ENCODE measurements at places on chromosomes 2 and 18. TPM values are rescaled to one million over a fixed set of nuclear protein-coding genes. Genes with fewer than 3 reads are reported as not detected.
A peak's percentile ranks its signal among the peaks of the same experiment; 100 is the strongest.

- no peak overlapping the region for H3K27ac ChIP-seq
- no peaks in the 10 kb centered on the region for H3K4me1 ChIP-seq
- no peak overlapping the region for H3K4me3 ChIP-seq
- DNase-seq, result no peak
- no peaks in the 10 kb centered on the region for H3K36me3 ChIP-seq
Measured at GRCh38 chr18:70373042-70373519, 84.2 kb downstream of the SOCS6 start.

GRCh38 chr2:54895730-54896129, 154.5 kb downstream of the RTN4 start:
- H3K27ac ChIP-seq, result no peak overlapping the region
- H3K36me3 ChIP-seq, result no peaks in the 10 kb centered on the region
- H3K27me3 ChIP-seq, result no peaks in the 10 kb centered on the region
- no peak for DNase-seq

DNA sequence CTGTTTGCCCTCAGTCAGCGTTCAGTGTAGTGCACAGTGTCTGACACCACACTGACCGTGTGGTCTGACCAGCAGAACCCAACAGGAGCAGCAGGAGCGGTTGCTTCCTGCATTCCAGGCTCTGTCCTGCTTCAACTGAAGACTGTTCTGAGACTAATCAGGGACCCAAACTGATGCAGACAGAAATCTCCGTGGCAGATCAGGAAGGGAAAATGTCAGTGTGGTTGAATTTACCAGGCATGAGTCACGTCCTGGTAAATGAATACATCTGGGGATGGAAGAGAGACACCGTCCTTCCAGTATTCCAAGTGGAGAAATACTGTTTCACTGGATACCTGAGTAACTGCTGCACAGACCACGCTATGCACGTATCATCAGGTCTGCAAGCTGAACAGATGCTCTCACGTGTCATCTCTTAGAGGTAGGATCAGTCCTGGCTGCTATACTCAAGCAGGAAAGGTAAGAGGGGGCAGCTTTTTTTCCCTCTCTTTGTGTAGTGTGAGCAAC, 223.6 kb upstream of the EPAS1 start:
- no peaks in the 10 kb centered on the region for H3K36me3 ChIP-seq
- H3K4me3 ChIP-seq, result peak overlapping the region; percentile 22
- no peak for DNase-seq
- H3K27me3 ChIP-seq, result no peaks in the 10 kb centered on the region
- peak overlapping the region; percentile 13 for H3K27ac ChIP-seq

Gene TMBIM1
- 188 TPM for polyA plus RNA-seq

Gene CABLES1
- 4.2 TPM for polyA plus RNA-seq

- DNase-seq, result no peak
- no peaks in the 10 kb centered on the region for H3K27me3 ChIP-seq
- no peaks in the 10 kb centered on the region for H3K36me3 ChIP-seq
- no peak overlapping the region for H3K4me3 ChIP-seq
Measured at GRCh38 chr2:75074228-75074627, 115.8 kb downstream of the POLE4 start.

Gene SIX2
- 0.83 TPM for polyA plus RNA-seq

Gene SCN9A
- 2.6 TPM for polyA plus RNA-seq

Gene DSC1
- polyA plus RNA-seq, result not detected

GRCh38 chr18:49898421-49898820, 85.1 kb upstream of the ACAA2 start:
- H3K36me3 ChIP-seq, result no peaks in the 10 kb centered on the region
- no peak overlapping the region for H3K27ac ChIP-seq
- no peaks in the 10 kb centered on the region for H3K27me3 ChIP-seq
- H3K4me3 ChIP-seq, result no peak overlapping the region
- no peaks in the 10 kb centered on the region for H3K4me1 ChIP-seq

Gene UPP2
- polyA plus RNA-seq, result 0.01 TPM

DNA sequence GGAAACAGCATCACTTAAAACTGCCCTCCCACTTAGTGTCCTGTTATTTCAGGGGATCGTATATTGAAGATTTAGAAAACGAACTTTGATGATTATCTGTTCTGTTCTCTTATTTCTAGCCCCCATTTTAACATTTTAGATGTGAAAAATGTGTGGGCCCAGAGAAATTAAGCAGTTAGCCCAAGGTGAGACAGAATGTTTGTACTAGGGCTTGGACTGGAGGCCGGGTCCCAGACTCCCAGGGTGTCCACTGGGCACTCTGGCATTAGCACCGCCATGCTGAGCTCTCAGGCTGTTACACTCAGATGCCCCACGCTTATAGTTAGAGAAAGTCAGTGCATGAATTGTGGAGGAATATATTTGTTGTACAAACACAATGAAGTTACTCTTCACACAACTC, 5.5 kb upstream of the RAX start:
- no peak overlapping the region for H3K27ac ChIP-seq
- no peak for DNase-seq
- H3K36me3 ChIP-seq, result no peaks in the 10 kb centered on the region

Gene PRSS56
- polyA plus RNA-seq, result not detected

- no peaks in the 10 kb centered on the region for H3K27me3 ChIP-seq
- H3K36me3 ChIP-seq, result no peaks in the 10 kb centered on the region
- no peaks in the 10 kb centered on the region for H3K4me1 ChIP-seq
- no peak overlapping the region for H3K27ac ChIP-seq
Measured at GRCh38 chr2:136288249-136288648, 170.3 kb upstream of the CXCR4 start.

DNA sequence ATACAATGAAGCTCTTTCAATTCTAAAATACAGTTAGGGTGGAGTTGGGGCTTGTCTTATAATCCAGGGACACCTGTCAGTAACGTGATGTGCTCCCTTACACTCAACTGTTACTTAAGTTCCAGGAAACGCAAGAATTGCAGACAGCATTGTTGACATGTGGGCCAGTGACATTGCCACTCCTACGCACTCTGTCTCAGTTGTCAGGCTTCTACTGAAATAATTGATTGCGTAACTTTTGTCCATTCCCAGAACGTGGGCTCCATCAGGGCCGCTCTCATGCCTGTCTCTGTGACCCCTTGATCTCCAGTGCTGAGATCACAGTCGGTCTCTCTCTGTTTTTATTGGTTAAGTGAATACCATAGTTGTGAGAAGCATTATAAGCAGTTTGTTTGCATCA, 487.8 kb downstream of the GALR1 start:
- peaks cover 2% of the 10 kb centered on the region for H3K27me3 ChIP-seq
- peaks cover 1% of the 10 kb centered on the region for H3K4me1 ChIP-seq
- no peak for DNase-seq
- H3K36me3 ChIP-seq, result no peaks in the 10 kb centered on the region
- no peak overlapping the region for H3K4me3 ChIP-seq

DNA sequence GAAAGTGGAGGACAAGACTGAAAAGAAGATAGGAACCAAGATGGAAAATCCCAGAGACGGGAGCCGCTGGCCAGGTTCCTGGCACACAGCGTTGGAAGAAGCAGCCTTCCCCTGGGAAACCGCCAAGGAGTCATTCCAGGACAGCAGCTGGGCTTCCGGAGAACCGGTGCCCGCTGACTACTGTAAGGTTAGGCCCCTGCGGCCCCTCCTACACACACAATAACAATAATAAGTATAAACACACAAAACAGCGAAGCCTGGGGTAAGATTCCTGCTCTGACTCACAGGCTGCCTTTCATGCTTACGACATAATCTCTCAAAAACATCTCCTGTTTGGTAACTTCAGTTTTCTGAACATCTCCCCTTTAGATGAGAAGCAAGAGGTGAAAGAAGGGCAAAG, 28.1 kb upstream of the MYCN start:
- peak; percentile 55 for DNase-seq
- peaks cover 4% of the 10 kb centered on the region for H3K4me1 ChIP-seq
- H3K36me3 ChIP-seq, result no peaks in the 10 kb centered on the region
- H3K4me3 ChIP-seq, result no peak overlapping the region
- no peak overlapping the region for H3K27ac ChIP-seq

DNA sequence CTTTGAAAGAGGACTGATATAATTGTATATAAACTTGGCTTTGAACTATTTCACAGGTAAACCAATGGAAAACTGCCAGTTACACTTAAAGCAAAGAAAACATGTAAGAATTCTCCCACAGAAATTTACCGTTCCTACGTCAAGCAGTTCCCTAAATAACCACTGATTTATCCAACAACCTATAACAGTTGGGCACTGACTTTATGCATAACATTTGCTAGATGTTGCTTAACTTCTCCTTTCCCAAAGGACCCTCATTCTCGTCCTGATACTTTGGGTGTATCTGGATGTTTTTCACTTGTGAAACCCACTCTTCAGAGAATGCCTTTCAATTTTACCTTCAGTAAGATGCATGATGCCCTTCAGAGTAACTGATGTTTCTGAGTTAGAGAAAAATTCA, 43.8 kb downstream of the STAT1 start:
- H3K36me3 ChIP-seq, result peaks cover 50% of the 10 kb centered on the region
- no peak for DNase-seq
- no peak overlapping the region for H3K4me3 ChIP-seq

- no peaks in the 10 kb centered on the region for H3K4me1 ChIP-seq
- H3K27ac ChIP-seq, result no peak overlapping the region
Measured at GRCh38 chr2:75324861-75325284, 125.6 kb upstream of the TACR1 start.

GRCh38 chr2:197369228-197369932, 58.8 kb upstream of the ANKRD44 start:
- no peaks in the 10 kb centered on the region for H3K27me3 ChIP-seq
- H3K36me3 ChIP-seq, result no peaks in the 10 kb centered on the region
- DNase-seq, result no peak
- H3K27ac ChIP-seq, result no peak overlapping the region
- H3K4me3 ChIP-seq, result no peak overlapping the region

Gene PMAIP1
- polyA plus RNA-seq, result 9.4 TPM

DNA sequence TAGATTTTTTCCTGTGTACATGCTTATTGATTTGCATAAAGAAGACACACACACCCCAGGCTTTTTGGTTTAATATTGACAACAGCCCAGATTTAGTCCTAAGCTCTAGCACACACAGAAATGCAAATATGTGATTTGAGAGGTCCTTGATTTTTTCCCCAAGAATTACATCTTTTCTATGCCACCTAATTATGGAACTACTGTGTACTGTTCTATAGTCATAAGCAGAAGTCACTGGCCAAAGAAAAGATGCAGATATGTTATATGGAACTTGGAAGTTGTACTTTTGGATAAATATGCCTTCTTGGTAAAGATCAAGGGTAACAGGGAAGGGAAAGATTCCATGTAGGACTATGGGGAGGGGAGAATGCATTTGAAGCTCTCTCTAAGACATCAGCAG, 105.6 kb downstream of the SETBP1 start:
- H3K27me3 ChIP-seq, result no peaks in the 10 kb centered on the region
- peaks cover 23% of the 10 kb centered on the region for H3K4me1 ChIP-seq
- no peak for DNase-seq
- H3K4me3 ChIP-seq, result no peak overlapping the region
- no peaks in the 10 kb centered on the region for H3K36me3 ChIP-seq

- no peak overlapping the region for H3K4me3 ChIP-seq
- DNase-seq, result no peak
- H3K4me1 ChIP-seq, result no peaks in the 10 kb centered on the region
- H3K36me3 ChIP-seq, result no peaks in the 10 kb centered on the region
- no peak overlapping the region for H3K27ac ChIP-seq
- H3K27me3 ChIP-seq, result no peaks in the 10 kb centered on the region
Measured at GRCh38 chr2:58195662-58196061, 45.5 kb downstream of the FANCL start.

Gene ITPRIPL1
- polyA plus RNA-seq, result 1.1 TPM

DNA sequence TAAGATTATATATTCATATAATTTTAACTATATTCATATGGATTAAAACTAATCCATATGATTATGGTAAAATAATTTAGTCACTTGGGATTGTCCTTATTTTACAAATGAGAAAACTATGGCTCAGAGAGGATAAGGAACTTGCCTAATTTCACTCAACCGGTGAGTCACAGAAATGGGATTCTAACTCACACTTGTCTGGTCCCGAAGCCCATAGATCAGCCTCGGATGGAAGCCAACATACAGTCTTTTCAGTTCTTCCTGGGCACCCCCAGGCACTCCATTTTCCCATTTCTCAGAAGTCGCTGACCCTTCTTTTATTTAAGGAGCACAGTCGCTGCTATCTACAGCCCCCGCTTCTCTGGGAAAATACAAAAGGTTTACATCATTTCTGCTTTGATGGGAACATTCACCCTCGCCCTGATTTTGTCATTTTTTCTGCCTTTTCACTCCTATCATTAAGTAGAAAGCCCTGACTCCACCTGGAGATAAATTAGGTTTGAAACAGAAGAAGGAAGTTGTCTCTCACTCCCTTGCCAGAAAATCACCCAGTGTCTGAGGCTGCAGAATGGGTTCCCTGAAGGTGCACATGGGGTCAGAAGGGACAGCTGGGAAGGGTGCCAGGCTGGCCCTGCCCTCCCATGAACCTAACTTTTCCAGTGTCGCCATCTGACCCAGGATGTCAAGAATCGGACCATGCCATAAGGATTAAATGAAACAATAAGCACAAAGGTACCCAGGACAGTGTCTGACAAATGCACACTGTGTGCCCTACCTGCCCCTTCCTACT, 36.6 kb downstream of the CYP1B1 start:
- no peak for DNase-seq
- no peak overlapping the region for H3K27ac ChIP-seq
- H3K4me1 ChIP-seq, result peaks cover 2% of the 10 kb centered on the region
- no peaks in the 10 kb centered on the region for H3K36me3 ChIP-seq
- H3K4me3 ChIP-seq, result no peak overlapping the region

GRCh38 chr2:184394642-184395041, 203.7 kb upstream of the ZNF804A start:
- H3K4me3 ChIP-seq, result no peak overlapping the region
- no peak overlapping the region for H3K27ac ChIP-seq
- H3K4me1 ChIP-seq, result no peaks in the 10 kb centered on the region
- DNase-seq, result peak; percentile 3
- H3K27me3 ChIP-seq, result no peaks in the 10 kb centered on the region

DNA sequence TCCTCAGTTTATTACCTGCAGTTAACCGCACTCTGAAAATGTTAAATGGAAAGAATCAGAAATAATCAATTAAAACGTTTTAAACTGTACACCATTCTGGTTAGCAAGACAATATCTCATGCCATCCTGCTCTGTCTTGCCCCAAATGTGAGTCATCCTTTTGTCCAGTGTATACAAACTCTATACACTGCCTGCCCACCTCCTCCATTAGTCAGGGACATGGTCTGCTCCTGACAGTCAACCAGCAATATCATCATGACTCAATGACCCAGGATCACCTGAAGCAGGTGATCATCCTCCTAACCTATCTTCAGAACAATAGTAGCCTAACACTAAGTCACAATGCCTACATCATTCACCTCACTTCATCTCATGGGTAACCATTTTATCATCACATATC, 214.7 kb downstream of the KCNH7 start:
- H3K4me1 ChIP-seq, result no peaks in the 10 kb centered on the region
- no peak overlapping the region for H3K27ac ChIP-seq
- H3K4me3 ChIP-seq, result no peak overlapping the region
- H3K36me3 ChIP-seq, result no peaks in the 10 kb centered on the region
- DNase-seq, result no peak
- H3K27me3 ChIP-seq, result no peaks in the 10 kb centered on the region

Gene ITM2C
- polyA plus RNA-seq, result 21.7 TPM

Gene HMSD
- 0.93 TPM for polyA plus RNA-seq

All from lung (tissue), 17 donors.